ENCODE measurements at places on chromosomes 3 and 15. TPM values are rescaled to one million over a fixed set of nuclear protein-coding genes. Genes with fewer than 3 reads are reported as not detected.
A peak's percentile ranks its signal among the peaks of the same experiment; 100 is the strongest.

The ESYT3 gene
- total RNA-seq, result 0.44 TPM

DNA sequence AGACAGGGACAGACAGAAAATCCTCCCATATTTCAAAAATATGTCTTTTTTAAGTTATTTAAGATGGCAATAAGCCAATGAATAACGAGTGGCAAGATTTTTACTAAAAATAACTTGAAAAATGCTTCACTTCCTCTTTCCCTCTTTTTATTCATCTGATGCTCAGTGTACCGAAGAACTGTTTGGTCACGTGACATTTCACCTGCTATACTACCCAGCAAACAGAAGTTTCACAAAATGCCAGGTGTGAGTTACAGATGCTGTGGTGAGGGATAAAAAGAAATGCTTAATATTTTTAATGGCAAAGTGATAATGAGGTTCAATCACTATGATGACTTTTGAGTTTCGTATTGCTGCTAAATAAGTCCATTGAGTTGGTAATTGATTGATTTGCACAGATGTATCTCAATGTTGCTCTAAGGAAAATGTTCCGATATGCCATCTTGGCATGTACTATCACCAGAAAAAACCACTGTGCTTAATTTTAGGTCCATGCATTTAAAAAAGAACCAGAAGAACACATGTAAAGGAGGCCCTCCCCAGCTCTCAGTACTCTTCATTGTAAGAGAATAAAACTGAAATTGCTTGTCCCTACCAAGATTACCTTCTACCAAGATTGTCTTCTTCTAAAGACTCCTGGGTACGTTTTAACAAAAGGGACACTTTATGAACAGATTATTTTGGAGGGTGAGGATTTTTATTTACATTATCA is 26.0 kb upstream of the SEC62 start:
- no peaks in the 10 kb centered on the region for H3K36me3 ChIP-seq
- no peak overlapping the region for H3K4me3 ChIP-seq
- no peak overlapping the region for H3K27ac ChIP-seq
- peaks cover 8% of the 10 kb centered on the region for H3K27me3 ChIP-seq
- no peaks in the 10 kb centered on the region for H3K4me1 ChIP-seq
- no peak for DNase-seq

GRCh38 chr3:192818126-192818525 is 90.8 kb upstream of the FGF12 start:
- peaks cover 15% of the 10 kb centered on the region for H3K4me1 ChIP-seq
- no peak overlapping the region for H3K27ac ChIP-seq
- H3K4me3 ChIP-seq, result no peak overlapping the region
- H3K27me3 ChIP-seq, result no peaks in the 10 kb centered on the region

DNA sequence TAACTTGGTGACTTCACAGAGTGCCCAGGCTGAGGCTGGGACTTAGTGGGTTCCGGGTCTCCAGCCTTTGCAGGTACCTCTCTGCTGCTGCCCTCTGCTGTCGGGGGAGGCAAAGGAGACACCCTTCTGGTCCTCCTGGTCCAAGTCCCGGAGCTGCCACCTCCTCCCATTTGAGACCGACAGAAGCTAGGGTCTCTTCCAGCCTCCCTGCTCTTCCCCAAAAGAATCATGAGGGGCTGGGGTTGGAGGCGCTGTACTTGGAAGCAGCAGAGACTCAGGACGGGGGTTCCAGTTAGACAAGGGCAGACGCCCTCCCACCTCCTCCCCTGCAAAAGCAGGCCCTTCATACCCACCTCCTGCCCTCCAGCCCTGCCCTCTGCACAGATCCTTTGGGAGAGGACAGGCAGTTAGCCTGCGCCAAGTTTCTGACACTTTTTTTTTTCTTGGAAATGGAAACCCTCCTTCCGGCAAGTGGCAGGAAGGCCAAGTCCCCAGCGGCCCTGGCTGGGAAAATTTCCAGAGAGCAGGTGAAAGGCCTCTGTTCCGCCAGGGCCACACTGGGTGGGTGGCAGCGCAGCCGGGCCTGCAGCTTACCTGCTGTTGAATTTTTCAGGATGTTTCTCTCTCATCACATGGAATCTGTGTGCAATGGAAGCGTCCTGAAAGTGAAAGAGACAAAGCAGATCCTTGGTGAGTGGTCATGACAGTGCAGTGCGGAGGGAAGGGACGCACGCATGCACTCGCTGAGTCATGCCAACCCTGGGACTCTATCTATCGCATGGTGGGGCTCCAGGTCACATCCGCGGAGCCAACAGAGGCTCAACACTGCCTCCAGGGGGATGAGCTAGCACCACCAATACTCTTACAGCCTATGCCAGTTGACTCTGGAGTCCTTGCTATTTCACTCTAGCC is 119.9 kb downstream of the DGKG start:
- peaks cover 23% of the 10 kb centered on the region for H3K4me1 ChIP-seq
- H3K27ac ChIP-seq, result no peak overlapping the region
- no peaks in the 10 kb centered on the region for H3K36me3 ChIP-seq

The PLSCR4 gene
- 1.1 TPM for total RNA-seq

DNA sequence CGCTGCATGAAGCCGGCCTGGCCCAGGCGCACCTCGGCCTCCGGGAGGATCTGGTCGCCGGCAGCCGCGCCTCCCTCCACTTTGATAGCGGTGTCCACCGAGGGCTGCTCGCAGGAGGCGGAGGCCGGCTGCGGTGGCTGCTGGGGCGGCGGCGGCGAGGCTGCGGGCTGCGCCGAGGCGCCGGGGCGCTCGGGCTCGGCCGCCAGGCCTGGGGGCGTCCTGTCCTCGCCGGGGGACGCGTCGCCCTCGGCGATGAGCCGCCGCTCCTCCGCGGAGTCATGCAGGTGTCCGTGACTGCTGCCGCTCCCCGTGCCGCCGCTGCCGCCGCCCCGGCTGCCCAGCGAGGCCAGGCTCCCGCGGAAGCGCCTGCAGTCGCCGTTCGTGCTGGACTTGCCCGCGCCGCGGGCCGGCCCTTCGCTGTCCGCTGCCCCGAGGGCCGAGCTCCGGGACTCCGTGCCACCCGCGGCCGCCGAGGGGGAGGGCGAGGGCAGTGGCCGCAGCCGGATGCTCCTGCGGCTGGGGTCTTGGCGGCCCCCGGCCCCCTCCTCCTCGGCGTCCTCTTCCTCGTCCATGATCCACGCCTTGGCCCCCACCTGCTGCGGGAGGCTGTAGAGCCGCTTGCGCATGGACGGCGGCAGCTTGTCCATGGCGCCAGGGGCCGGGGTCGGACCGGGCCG is 996 bp downstream of the HCN4 start:
- no peaks in the 10 kb centered on the region for H3K36me3 ChIP-seq
- H3K4me1 ChIP-seq, result peaks cover 13% of the 10 kb centered on the region
- H3K27ac ChIP-seq, result no peak overlapping the region
- DNase-seq, result peak; percentile 5

The RTP1 gene
- total RNA-seq, result not detected

GRCh38 chr3:123285931-123286307 is 84.2 kb downstream of the SEC22A start:
- H3K27ac ChIP-seq, result no peak overlapping the region
- H3K4me3 ChIP-seq, result no peak overlapping the region
- H3K4me1 ChIP-seq, result no peaks in the 10 kb centered on the region
- no peak for DNase-seq

GRCh38 chr15:76162784-76163456 is 103.1 kb downstream of the TMEM266 start:
- no peaks in the 10 kb centered on the region for H3K36me3 ChIP-seq
- DNase-seq, result no peak
- no peaks in the 10 kb centered on the region for H3K27me3 ChIP-seq
- H3K4me1 ChIP-seq, result peaks cover 8% of the 10 kb centered on the region

DNA sequence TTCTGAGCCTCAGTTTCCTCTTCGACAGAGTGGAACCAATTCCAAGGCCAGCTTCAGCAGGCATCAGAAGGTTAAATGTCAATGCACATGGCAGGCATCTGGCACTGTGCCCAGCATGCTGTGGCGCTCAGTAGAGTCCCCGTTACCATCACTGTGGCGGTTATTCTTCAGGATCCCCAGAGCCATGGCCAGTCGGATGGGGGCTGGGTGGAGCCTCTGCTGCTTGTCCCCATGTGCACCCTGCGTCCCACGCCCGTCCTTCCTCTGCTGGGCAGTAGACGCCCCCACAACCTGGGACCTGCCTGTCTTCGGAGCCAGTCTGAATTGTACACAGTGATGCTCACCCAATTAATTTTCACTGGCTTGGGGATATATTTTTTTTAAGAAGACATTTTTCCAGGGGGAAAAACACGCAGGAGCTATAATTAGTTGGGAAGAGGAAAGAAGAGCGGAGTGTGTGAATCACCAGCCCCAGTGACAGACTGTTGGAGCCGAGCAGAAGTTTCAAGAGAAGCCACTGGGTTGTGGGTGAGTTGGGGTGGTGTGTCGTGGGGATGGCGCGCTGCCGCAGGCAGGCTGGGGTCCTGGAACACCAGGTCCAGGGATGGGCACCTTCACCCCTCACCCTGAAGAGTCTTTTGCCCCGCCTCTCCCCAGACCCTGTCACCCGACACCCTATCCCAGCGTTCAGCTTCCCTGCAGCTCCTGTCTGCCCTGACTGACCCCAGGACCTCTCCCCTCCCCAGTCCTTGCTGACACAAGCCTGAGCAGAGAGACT is 26.8 kb upstream of the RPL29 start:
- no peaks in the 10 kb centered on the region for H3K36me3 ChIP-seq
- no peaks in the 10 kb centered on the region for H3K27me3 ChIP-seq
- DNase-seq, result no peak

- H3K4me1 ChIP-seq, result no peaks in the 10 kb centered on the region
- no peak overlapping the region for H3K4me3 ChIP-seq
- peaks cover 2% of the 10 kb centered on the region for H3K36me3 ChIP-seq
- no peak for DNase-seq
- peaks cover 24% of the 10 kb centered on the region for H3K27me3 ChIP-seq
Observed at GRCh38 chr3:131303848-131304247, 77.7 kb upstream of the NUDT16 start.
